Karpas-422 (cell line): ENCODE measurements at places on chromosomes 2 and 18. TPM values are rescaled to one million over a fixed set of nuclear protein-coding genes. Genes with fewer than 3 reads are reported as not detected.
A peak's percentile ranks its signal among the peaks of the same experiment; 100 is the strongest.

DNA sequence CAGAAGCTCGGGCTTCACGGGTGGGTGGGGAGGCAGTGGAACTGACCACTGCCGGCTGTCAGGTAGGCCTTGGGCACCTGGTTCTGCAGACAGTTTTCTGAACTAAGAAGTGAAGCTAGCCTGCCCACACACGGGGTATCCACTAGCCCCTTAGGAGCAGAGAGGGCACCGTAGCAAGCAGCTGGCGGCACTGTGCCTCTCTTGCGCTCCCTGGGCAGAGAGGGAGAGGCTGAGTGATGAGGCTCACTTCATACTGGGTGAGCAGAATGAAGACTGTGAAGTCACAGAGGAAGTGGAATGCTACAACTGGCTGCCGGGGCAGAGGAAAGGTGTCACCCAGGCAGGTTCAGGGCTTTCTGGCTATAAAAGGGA, 753 bp downstream of the ITPRIPL1 start:
- H3K27ac ChIP-seq: peak overlapping the region; percentile 65
- H3K4me1 ChIP-seq: peaks cover 39% of the 10 kb centered on the region
- DNase-seq: peak; percentile 73

- no peaks in the 10 kb centered on the region for H3K4me1 ChIP-seq
- no peaks in the 10 kb centered on the region for H3K27me3 ChIP-seq
- DNase-seq: no peak
- no peak overlapping the region for H3K27ac ChIP-seq
Measured at GRCh38 chr18:51824746-51825145, 515.3 kb upstream of the DCC start.

- no peak for DNase-seq
- no peaks in the 10 kb centered on the region for H3K27me3 ChIP-seq
- H3K36me3 ChIP-seq: no peaks in the 10 kb centered on the region
- H3K4me1 ChIP-seq: no peaks in the 10 kb centered on the region
- no peak overlapping the region for H3K27ac ChIP-seq
- no peak overlapping the region for H3K4me3 ChIP-seq
Measured at GRCh38 chr2:84319581-84319980, 139.5 kb downstream of the SUCLG1 start.

Gene TLX2
- 0.25 and 2.5 TPM in 2 replicates for total RNA-seq

DNA sequence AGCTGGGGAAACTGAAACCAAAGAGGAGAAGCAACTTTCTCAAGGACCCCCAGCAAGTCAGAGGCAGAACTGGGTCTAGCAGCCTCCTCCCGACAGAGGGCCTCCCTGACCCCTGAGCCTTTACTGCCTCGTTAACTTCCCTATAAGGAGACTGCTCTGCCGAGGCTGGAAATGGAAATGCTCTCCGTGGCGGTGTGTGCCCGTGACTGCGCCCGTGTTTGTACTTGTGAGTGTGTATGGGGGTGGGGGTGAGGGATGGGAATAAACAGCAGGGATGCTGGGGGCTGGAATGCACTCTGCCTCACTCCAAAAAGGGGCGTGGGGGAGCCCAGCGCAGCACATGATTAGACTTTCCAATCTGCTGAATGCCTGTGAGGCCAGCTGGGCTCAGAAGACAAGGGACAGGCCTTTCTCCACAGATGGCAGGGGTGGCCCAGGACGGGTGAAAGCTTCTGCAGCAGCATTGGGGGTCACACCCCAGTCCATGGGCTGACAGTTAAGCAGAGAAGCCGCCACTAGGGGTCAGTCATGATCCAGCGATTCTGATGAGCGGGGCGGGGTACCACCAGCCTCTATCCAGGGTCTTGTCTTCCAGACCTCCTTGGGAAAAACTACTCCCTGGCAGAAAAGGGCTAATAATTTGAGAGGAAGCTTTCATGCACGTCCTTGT, 26.8 kb downstream of the MPHOSPH10 start:
- H3K36me3 ChIP-seq: no peaks in the 10 kb centered on the region
- peaks cover 7% of the 10 kb centered on the region for H3K4me1 ChIP-seq
- H3K27ac ChIP-seq: no peak overlapping the region
- no peaks in the 10 kb centered on the region for H3K27me3 ChIP-seq

GRCh38 chr2:136000502-136000901, 15.1 kb upstream of the DARS1 start:
- no peaks in the 10 kb centered on the region for H3K27me3 ChIP-seq
- no peaks in the 10 kb centered on the region for H3K36me3 ChIP-seq
- DNase-seq: no peak
- H3K27ac ChIP-seq: no peak overlapping the region

Gene NR4A2
- total RNA-seq: 0.40 TPM in 1 of 2 replicates, not detected in the other

- H3K4me1 ChIP-seq: no peaks in the 10 kb centered on the region; the same call in 1 of the 2 replicates
- H3K36me3 ChIP-seq: no peaks in the 10 kb centered on the region
- no peak for DNase-seq
- no peak overlapping the region for H3K4me3 ChIP-seq
- no peak overlapping the region for H3K27ac ChIP-seq
Measured at GRCh38 chr2:39603436-39603835, 62.3 kb upstream of the TMEM178A start.

Gene DES
- not detected in 2 replicates for total RNA-seq

GRCh38 chr2:74292751-74293150, 50.5 kb downstream of the SLC4A5 start:
- no peaks in the 10 kb centered on the region for H3K36me3 ChIP-seq
- H3K27me3 ChIP-seq: no peaks in the 10 kb centered on the region
- no peak for DNase-seq
- H3K4me1 ChIP-seq: peaks cover 48% of the 10 kb centered on the region

- H3K27ac ChIP-seq: no peak overlapping the region
- no peaks in the 10 kb centered on the region for H3K36me3 ChIP-seq
- no peaks in the 10 kb centered on the region for H3K27me3 ChIP-seq
- no peak for DNase-seq
Measured at GRCh38 chr2:15858466-15858865, 81.9 kb upstream of the MYCN start.

Gene RAB6D
- total RNA-seq: not detected in 2 replicates

DNA sequence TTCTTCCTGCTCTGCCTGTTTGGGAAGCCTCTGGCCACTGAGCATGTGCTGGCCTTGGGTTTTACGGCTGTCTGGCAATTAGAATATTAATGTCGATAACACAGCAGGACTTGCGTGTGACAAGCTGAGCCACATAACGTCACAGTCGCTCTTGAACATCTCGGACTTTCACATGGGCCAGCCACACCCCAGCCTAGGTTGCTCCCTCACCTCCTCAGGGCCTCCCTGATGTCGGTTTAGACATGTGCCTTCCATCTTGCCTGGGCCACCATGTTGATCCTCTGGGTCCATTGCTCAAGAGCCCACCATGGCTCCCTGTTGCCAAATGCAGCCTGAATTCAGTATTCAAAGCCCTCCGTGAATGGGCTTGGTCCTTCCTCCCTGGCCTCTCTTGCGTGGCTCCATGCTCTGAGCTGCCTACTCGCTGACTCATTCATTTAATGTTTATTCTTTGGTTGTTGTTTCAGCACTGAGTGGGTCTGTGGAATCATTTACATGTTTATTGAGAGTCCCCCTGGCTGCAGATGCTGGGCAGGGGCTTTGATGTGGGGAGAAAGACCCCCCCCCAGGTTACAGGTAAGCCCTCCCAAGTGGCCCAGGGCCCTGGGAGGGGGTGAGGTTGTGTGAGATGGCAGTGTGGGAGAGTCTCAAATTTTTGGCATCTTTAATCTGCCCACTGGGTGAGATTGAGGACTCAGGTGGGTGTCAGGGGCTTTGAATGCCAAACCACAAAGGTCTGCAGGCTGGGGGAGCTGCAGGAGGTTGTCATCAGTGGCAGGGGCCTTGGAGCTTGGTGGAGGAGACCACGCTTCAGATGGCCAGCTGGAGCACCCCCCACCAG, 62.0 kb downstream of the ODC1 start:
- no peak overlapping the region for H3K27ac ChIP-seq
- peaks cover 30% of the 10 kb centered on the region for H3K4me1 ChIP-seq
- no peaks in the 10 kb centered on the region for H3K27me3 ChIP-seq
- no peak for DNase-seq
- no peaks in the 10 kb centered on the region for H3K36me3 ChIP-seq

- no peak within 1 kb of the TSS for H3K27ac ChIP-seq
- no peak within 1 kb of the TSS for H3K4me3 ChIP-seq
- H3K36me3 ChIP-seq: no peaks in the 10 kb centered on the region
- DNase-seq: no peak
- no peaks in the 10 kb centered on the region for H3K27me3 ChIP-seq
- H3K4me1 ChIP-seq: no peaks in the 10 kb centered on the region
Measured at GRCh38 chr2:153871231-153872221, at the start of gene GALNT13. GALNT13 (plus strand) TSS chr2:153871922.

GRCh38 chr2:176804392-176804791, 408.2 kb upstream of the HNRNPA3 start:
- H3K4me1 ChIP-seq: peaks cover 27% of the 10 kb centered on the region
- no peak overlapping the region for H3K27ac ChIP-seq
- H3K36me3 ChIP-seq: no peaks in the 10 kb centered on the region
- no peak overlapping the region for H3K4me3 ChIP-seq
- DNase-seq: no peak

Gene TOGARAM2
- total RNA-seq: not detected in 2 replicates

Gene FIGN
- total RNA-seq: not detected in 2 replicates

- no peaks in the 10 kb centered on the region for H3K4me1 ChIP-seq
- no peaks in the 10 kb centered on the region for H3K27me3 ChIP-seq
- H3K4me3 ChIP-seq: no peak overlapping the region
- no peak overlapping the region for H3K27ac ChIP-seq
- DNase-seq: no peak
Measured at GRCh38 chr2:102313025-102313424, 1.7 kb downstream of the IL1RL1 start.
